ENCODE measurements at places on chromosomes 7 and 10.

DNA sequence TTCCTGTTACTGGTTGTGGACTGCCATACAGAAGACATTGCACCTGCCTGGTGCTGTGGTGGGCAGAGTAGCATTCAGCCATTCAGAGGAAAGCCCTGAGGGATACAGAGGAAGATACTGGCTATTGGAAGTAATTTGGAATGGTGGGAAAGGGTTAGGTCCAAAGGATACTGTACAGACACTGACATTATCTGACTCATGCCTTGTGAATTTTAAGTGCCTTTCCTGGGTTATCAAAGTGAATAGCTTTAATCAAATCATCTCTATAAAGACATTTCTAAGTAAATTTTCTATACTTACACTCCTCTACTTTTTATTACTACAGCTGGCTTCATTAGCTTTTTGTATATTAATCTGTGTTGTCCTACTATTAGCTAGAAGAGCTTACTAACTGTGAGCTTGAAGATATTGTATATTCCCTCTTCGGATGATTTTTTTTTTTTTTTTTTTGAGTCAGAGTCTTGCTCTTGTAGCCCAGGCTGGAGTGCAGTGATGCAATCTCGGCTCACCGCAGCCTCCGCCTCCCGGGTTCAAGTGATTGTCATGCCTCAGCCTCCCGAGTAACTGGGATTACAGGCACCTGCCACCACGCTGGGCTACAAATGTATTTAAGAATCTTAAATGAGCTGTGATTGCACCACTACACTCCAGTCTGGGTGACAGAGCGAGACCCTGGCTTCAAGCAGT lies 186.5 kb downstream of the ADK start:
- DNase-seq: no peak

- no peak for DNase-seq
Measured at GRCh38 chr10:49827297-49827696, 65.2 kb upstream of the OGDHL start.

DNA sequence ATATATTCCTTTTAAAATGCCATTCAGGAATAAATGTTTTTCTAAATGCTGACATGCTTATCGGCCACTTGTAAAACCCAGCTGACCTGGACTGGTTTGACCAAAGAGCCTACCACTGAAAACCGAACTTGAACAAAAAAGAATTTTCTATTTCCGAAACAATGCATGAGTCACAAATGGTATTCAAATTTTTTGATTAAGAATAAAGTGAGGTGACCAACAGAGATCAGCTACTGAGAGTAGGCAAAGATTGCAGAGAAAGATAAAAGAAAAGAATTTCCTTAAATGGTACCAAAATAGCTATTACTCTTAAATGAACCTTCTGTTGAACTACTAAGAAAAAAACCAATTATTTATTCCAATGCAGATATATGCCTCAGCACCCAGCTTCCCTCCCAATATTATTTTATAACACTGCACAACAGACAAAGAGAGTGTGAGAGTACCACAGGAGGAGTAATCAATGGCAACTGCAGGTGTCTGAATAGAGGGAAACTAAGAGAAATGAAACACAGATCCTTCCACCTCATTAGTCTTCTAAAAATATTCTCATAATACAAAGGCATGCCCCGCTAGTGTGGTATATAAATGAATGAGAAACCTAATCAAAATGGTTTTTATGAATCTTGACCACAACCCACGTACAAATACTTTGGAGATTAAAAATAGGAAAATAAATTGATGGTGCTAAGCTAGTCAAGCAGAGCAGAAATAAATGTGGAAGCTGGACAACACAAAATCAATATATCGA lies 20.1 kb downstream of the OSBPL3 start:
- DNase-seq: no peak

GRCh38 chr7:81845744-81846241 lies 75.9 kb upstream of the HGF start:
- no peak for DNase-seq

All from hematopoietic multipotent progenitor cell (in vitro differentiated cells).